ENCODE measurements at places on chromosomes 6 and 20. TPM values are rescaled to one million over a fixed set of nuclear protein-coding genes. Genes with fewer than 3 reads are reported as not detected.

- no peak for DNase-seq
Observed at GRCh38 chr6:150382171-150382570, 13.4 kb downstream of the IYD start.

The OR2B6 gene
- total RNA-seq: not detected

DNA sequence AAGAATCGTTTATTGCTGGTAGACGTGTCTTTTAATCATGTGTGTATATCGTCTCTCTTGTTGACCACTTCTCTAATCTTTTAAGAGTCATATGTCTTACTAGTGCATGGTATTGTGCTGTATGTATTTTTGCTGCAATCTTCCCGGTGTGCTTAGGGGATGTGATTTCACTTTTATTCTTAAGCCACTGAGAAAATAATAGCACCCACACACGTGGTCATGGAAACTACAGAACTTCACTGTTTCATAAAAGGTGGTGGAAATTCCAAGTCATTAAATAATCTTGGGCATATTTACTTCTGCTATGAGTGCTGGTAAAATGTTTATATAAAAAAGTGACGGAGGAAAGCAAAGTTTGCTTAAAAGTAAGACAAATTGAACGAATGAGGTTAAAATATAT, 3.0 kb upstream of the CDYL start:
- DNase-seq: no peak

- no peak for DNase-seq
Observed at GRCh38 chr6:71404145-71404966, 115.7 kb downstream of the OGFRL1 start.

DNA sequence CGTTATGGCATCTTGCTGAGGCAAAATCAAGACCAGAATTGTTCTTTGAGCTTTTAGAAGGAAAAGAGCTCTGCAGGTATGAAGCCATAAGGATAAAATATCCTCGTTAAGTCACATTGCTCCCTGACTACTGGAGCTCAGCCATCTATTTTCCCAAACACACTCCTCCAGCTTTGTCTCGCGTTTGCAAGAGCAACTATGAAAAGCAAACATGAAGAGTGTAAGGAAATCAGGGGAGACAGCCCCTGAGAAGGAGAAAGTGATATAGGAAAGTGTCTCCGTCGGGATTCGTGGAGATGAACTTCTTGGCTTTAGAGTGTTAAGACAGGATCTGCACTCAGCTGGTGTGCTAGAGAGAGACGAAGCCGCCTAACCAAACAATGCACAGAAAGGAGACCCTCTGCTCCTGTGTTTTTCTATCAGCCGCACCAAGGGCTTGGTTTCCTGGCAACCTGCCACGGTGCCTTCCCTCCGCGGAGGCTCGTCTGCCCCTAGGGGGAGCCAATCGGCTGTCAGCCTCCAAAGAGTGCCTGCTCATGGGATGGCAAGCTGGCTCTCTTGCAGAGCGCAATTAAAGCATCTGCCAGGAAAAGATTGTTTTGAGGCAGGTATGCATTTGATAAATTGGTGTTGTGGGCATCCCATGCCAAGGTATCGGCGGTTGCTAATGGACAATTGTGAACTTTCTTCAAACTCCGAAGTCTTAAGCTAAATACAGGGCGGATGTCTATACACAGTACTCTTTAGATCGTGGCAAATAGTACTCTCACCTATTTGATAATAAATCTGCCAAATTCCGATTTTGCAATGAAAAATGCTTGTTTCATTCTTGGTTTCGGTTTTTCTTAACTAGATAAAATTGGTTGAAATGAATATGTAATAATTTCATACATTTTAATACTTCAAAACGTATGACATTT, 603.2 kb downstream of the RNF144B start:
- peak; percentile 89 for DNase-seq

GRCh38 chr6:119024111-119024510, 54.4 kb downstream of the FAM184A start:
- no peak for DNase-seq

All from right cardiac atrium (tissue), 5 donors.